ENCODE measurements at places on chromosomes 12 and 14. TPM values are rescaled to one million over a fixed set of nuclear protein-coding genes. Genes with fewer than 3 reads are reported as not detected.

- no peak for DNase-seq
Measured at GRCh38 chr14:34562776-34563150, 23.3 kb upstream of the EAPP start.

Gene LRRC10
- total RNA-seq, result not detected

Gene RPGRIP1
- not detected for total RNA-seq

GRCh38 chr12:49301760-49302159, 6.8 kb downstream of the PRPH start:
- peak; percentile 26 for DNase-seq

Gene ADCY4
- total RNA-seq, result 2.3 TPM

Gene SYCP3
- 0.50 TPM for total RNA-seq

Gene RNFT2
- 14.4 TPM for total RNA-seq

DNA sequence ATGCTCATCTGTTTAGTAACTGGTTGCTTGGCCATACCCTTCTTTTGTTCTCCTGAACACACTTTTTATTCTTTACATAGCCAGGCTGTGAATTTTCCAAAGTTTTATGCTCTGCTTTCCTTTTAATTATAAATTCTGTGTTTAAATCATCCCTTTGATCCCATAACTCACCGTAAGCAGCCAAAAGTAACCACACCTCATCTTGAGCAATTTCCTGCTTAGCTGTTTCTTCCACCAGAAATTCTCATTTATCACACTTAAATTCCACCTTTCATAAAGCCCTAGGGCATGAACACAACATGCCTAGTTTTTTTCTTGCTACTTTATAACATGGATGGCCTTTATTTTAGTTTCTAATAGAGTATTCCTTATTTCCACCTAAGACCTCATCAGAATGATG, 510.7 kb downstream of the C12orf50 start:
- DNase-seq, result no peak

DNA sequence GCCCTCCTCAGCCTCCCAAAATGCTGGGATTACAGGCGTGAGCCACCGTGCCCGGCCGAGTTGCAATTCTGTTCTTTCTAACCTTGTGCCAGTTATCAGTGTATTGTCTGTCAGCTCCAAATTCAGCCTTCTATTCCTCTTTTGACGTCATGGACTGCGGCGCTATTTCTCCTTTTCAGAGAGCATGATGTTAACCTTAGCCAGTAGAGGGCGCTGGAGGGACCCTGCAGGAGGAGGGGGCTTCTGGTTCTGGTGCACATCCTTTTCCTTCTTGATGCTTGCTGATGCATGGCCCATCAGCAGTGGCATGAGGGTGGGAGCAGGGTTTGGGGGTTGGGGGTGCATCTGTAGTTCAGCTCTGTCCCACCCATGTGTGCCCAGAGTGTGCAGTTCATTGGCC, 179.3 kb upstream of the RMST start:
- DNase-seq, result no peak

DNA sequence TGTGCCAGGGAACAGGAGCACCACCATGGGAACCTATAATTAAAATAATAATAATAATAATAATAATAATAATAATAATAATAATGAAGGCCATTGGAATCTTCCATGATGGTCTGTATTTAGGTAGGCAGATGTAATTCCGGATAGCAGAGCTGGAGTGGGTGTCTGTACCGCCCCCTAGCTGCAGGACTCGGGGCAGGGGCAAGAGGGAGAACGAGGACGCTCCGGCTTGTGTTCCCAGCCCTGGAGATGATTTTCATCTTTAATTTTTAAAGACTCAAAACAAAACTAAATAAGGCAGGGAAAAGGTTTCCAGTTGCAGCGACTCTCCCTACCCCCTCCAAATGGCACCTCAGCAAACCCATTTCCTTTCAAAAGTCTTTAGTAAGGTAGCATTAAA, 501.1 kb downstream of the VRK1 start:
- DNase-seq, result no peak
